ENCODE measurements at places on chromosomes 6 and 20.

GRCh38 chr20:31559704-31560093 lies 45.4 kb upstream of the ID1 start:
- no peak for DNase-seq

GRCh38 chr6:108868647-108869046 lies 20.4 kb downstream of the ARMC2 start:
- no peak for DNase-seq

- no peak for DNase-seq
These were observed 120.7 kb upstream of the CLDN20 start for GRCh38 chr6:155143029-155143577.

GRCh38 chr6:84135291-84135690 lies 92.2 kb downstream of the CEP162 start:
- DNase-seq: no peak

DNA sequence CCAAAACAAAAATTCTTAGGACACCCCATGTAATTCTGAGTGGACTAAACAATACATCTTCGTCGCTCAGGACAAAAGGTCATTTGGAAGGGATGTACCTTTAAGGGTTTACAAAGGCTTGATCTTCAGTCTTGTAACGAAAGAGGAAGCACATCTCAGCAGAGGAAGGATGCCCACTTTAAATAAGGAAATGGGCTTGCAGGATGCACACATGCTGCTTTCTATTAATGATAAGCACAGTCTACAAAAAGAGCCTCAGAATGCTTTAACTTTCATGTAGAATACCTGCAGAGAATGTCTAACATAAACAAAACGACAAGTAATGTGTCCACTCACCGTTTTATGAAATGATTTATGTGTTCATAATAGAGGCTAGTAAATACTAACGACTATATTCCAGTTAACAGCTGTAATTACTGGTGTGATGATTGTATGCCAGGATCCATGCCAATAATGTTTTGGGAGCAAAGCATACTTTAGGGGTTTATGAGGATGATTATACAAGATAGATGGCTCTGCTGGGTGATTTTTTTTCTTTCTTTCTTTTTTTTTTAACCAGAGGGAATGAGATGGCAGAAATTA lies 216.9 kb downstream of the GMDS start:
- DNase-seq: no peak

DNA sequence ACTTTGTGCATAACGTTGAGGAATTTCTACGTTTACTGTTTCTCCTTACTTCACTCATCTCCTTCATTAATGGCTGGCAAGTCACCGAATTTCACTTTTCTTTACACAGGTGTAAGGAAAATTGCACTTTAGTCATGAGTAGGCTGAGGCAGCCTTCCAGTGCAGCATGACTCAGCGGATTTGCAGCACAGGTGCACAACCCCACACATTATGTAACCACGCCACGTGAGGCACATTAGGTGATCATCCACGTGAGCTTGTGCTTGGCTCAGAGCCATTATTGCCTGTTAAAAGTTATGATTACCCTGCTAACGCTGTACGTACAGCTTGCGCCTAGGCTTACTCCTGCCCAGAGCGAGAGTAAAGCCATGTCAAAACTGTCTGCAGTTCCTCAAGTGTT lies 158.8 kb downstream of the NKAIN2 start:
- no peak for DNase-seq

GRCh38 chr6:110472739-110473138 lies 3.7 kb downstream of the SLC22A16 start:
- no peak for DNase-seq

GRCh38 chr20:62296724-62297448 lies 5.9 kb upstream of the ADRM1 start:
- no peak for DNase-seq

- DNase-seq: no peak
These were observed 35.8 kb upstream of the TPD52L1 start for GRCh38 chr6:125117818-125118217.

- no peak for DNase-seq
These were observed 55.5 kb downstream of the TCP11 start for GRCh38 chr6:35085359-35086281.

DNA sequence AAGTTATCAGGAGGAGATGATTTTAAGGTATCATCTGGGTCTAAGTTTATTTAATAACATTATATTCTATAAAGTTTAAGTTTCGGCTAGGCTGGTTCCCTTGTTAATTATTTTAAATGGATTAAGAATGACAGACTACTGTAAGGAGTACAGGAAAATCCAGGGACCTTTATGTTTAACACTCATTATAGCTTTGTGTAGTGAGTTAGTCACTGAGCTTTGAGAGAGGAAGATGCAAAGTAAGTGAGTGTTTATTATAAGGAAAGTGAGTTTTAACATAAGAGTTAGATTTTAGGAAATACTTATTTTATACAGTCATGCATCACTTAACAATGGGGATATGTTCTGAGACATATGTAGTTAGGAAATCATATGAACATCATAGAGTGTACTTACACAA lies 485.5 kb downstream of the MMUT start:
- DNase-seq: no peak

All from cortex of kidney (tissue), 1 donor.